Stimulated activated CD4-positive, alpha-beta T cell treated with anti-CD3 and anti-CD28 coated beads, Interleukin-15, amount 100 ng/mL, for 24 hours (primary cell): ENCODE measurements at places on chromosomes 4 and X.

DNA sequence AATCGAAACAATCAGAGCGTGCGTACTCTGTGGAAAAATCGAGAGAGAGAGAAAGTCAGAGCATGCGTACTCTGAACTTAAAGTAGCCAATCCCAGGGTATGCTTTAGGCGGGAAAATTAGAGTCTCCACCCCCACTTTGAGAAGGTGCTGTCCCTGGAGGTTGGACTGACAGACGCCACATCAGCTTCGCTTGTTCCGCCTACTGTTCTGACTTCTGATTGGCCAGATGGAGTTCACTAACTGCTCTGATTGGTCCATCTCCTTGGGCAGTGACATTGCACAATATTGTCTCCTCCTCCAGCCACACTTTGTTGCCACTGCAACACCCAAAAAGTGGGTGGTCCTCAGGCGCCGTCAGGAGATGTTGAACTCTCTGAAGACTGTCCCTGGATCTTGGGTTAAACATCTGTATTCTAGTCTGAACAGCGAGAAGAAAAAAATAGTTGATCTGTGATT lies at the start of gene SSX5:
Gene SSX5 (minus strand): TSS at position 51 of the 457 bp plus-strand sequence. CDS start 1,437 bp downstream, outside the sequence.
- no peak for DNase-seq

DNA sequence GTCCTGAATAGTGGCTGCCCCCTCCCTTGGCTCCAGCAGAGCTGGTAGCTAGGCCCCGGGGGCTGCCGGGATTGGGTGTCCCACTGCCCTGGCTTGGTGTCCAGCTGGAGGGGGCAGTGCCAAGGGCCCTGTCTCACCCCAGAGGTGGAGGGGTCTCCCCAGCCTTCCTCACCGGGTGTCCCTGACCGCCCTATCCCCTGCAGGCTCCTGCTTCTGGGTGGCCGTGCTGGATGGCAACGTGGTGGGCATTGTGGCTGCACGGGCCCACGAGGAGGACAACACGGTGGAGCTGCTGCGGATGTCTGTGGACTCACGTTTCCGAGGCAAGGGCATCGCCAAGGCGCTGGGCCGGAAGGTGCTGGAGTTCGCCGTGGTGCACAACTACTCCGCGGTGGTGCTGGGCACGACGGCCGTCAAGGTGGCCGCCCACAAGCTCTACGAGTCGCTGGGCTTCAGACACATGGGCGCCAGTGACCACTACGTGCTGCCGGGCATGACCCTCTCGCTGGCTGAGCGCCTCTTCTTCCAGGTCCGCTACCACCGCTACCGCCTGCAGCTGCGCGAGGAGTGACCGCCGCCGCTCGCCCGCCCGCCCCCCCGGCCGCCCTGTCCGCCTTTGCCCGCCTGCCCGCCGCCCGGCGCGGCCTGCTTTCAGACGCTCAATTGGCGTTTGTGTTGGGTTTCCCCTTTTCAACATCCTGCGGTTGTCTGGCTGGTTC lies 4.6 kb downstream of the NAT8L start:
- no peak for DNase-seq

DNA sequence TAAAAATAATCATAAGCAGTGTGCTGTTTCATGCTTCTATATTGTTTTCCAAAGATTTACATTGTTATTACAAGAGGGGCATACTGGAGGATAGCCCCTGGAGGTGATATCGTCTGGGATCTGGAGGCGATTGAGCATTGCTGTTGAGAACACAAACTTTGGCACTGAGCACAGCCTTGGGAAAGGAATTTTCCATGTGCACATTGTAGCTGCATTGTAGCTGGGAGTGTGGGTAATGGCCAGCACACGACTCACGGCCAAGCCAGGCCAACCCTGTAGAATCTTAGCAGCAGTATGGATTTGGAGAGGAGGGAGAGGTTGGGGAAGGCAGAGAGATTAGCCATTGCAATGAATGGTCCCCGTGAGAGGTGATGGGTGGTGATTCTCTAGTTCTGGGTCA lies 121.9 kb downstream of the SMIM20 start:
- DNase-seq: no peak

DNA sequence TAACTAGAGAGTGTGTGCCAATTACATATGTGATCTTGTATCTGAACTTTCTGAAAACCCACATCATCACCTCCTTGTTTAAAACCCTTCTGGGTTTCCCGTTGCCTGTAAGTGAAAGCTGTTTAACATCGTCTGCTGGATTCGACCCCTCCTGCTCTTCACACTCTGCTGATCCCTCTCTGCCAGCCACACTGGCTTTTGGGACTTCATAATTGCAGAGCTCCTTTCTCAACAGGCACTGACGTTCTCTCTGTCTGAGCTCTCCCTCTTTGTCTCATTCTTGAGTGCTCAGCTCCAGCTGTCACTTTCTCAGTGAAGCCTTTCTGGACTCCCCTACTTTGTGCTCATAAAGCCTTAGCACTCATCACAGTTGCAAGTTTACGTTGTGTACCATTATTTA lies 153.9 kb downstream of the CEP135 start:
- DNase-seq: no peak

DNA sequence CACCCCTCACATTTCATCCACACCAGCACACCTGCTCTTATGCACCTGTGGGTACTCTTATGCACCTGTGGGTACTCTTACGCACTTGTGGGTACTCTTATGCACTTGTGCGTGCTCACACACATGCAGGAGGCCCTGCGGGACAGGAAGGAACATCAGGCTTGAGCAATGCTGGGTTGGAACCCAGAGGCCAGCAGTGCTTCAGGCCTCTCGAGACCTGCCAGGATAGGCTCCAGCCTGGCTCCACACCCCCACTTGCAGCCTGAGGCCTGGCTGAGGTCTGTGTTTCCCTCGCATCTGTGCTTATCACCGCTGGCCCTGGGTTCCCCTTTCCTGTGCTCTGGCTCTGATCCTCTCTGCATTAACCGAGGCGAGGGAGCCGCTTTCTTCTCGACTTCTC lies 34.7 kb downstream of the SORCS2 start:
- DNase-seq: no peak

- peak; percentile 23 for DNase-seq
These were observed 13.8 kb downstream of the RNF4 start for GRCh38 chr4:2482693-2483092.

- DNase-seq: peak; percentile 33
These were observed 137.4 kb downstream of the DKK2 start for GRCh38 chr4:106898621-106899230.

DNA sequence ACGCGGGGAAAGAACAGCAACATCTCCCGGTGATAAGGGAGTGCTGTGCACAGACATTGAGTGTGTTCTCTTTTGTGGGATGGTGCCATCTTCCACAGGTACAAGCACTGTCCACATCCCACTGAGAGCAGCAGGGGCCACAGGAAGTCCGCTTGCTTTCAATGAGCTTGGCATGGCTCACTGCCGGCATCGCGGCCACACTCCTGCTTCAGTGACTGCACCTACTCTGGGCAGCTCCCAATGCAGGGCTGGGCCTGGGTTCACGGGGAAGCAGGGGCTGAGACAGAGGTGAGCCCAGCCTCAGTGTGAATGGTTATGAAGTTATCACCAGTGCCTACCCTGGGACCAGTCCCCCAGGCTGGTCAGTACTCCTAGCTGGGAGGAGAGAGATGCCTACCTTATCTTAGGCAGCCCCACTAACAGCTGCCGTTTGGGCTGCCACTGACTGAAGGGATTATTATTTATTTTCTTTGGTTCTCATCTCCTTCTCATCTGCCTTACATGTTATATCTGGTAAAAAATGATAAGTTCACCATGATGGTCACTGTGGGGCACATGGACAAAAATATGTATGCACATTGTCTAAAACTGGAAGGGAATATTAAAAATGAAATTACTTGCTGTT lies 99.2 kb downstream of the MGST2 start:
- no peak for DNase-seq

GRCh38 chr4:121016611-121017010 lies 55.7 kb downstream of the NDNF start:
- no peak for DNase-seq

GRCh38 chr4:144494280-144494679 lies 151.7 kb upstream of the HHIP start:
- no peak for DNase-seq

DNA sequence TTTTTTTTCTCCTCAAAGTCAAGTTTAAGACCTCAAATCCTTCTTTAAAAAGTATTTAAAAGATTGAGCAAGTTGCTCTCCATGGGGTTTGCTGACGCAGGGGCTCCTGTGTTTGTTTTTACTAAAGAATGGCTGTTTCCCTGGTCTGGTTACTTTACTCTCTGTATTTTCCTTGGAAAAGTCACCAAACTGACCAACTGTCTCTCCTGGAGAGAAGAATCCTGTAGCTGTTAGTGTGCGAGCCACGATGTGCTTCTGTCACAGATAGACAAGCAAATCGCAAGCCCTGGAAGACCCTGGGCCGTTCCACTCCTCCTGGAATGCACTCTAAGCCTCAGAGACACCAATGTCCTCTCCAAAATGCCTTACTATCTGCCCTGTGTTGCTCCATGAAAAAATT lies 212.1 kb downstream of the CHIC2 start:
- no peak for DNase-seq

DNA sequence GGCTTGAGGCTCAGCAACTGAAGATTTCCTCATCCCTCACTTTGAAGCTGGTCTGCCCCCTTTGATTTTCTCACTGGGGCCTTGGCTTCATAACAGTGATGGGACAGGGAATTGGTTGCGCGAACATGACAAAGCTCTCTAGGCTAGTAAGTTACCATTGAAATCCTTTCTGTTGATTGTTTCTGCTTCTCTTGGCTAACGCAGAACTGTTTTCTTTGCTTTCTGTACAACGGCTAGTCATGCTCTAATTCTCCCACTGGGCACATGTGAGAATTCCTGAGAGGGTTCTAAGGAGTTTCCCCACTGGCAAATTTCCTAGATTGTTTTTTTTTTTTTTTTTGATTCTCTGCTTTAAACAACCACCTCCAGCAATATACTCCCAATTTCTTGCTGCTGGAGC lies 738.6 kb downstream of the PCDH7 start:
- DNase-seq: no peak
